CD4-positive, alpha-beta T cell treated with Interleukin-1 beta for 1 hour (primary cell): ENCODE measurements at places on chromosomes 4 and X.

DNA sequence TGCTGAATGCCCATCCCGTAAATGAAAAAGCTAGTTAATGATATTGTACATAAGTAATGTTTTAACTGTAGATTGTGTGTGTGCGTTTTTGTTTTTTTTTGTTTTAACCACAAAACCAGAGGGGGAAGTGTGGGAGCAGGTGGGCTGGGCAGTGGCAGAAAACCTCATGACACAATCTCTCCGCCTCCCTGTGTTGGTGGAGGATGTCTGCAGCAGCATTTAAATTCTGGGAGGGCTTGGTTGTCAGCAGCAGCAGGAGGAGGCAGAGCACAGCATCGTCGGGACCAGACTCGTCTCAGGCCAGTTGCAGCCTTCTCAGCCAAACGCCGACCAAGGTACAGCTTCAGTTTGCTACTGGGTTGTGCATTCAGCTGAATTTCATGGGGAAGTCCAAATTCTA is at the start of gene SPP1:
SPP1 (plus strand) TSS at position 249 of the 400 bp plus-strand sequence. CDS start 1,182 bp downstream, outside the sequence.
- DNase-seq: no peak

DNA sequence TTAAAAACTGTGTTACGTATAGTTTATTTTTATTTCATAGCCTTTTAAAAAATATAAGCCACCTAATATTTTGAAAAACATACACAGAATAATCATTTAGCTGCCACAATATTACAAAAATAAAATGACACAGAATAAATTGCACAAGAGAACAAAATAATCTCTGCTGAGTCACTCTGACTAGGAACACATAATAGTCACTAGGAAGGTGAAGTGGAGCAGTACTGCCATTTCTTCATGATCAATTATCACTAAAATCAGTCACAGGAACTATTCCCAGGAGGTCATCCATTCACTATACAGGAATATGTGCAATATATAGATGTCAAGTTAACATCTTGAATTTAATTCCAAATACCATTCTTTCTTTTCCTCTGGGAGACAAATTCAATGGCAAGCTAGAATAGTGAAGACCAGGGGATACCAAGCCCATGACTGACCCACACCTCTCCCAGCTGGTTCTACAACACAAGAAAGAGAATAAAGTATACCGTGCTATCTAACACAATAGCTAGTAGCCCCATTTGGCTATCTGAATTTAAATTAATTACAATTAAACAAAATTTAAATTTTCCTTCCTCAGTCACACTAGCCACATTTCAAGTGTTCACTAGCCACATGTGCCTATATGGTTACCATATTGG is 5.9 kb downstream of the SMIM43 start:
- no peak for DNase-seq

DNA sequence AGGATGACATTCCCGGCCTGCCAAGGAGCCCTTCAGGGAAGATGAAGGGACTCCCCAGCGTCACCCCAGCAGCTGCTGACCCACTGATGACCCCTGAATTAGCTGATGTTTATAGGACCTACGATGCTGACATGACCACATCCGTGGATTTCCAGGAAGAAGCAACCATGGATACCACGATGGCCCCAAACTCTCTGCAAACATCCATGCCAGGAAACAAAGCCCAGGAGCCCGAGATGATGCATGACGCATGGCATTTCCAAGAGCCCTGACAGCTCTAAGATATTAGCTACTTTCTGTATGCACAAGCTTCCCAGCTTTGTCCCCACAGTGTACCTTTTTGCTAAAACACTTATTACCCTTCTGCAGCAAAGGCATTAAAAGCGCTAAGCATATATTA is 14.4 kb downstream of the AMBN start:
- no peak for DNase-seq

DNA sequence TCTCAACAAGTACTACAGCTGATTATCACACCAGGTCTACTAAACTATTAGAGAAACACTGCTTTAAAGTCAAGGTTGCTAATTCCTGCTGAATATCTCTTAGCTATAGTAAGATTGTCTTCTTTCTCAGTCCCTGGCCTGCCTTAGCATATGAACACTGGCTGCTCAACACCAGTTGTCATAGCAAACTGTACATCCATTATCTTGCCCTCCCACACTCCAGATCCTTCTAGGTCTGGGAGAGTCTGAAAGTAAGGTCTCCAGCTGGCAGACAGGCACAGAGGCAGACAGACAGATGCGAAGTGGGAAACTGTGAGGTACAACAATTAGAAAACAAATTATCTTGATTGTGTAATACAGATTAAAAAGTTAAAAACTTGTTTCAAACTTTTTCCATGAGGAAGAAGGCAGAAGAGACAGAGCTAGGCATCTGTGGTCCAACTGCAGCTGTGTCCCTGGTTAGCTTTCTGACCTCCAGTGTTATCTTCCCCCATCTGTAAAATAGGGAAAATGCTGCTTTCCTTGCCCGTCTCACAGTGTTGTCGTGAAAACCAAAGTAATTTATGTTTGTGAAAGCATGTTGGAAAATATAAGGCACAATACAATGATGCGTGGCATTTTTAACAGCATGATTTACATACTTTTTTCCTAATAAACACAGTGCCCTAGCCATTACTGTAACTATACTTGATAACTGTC is 133.8 kb downstream of the KLHL13 start:
- no peak for DNase-seq

DNA sequence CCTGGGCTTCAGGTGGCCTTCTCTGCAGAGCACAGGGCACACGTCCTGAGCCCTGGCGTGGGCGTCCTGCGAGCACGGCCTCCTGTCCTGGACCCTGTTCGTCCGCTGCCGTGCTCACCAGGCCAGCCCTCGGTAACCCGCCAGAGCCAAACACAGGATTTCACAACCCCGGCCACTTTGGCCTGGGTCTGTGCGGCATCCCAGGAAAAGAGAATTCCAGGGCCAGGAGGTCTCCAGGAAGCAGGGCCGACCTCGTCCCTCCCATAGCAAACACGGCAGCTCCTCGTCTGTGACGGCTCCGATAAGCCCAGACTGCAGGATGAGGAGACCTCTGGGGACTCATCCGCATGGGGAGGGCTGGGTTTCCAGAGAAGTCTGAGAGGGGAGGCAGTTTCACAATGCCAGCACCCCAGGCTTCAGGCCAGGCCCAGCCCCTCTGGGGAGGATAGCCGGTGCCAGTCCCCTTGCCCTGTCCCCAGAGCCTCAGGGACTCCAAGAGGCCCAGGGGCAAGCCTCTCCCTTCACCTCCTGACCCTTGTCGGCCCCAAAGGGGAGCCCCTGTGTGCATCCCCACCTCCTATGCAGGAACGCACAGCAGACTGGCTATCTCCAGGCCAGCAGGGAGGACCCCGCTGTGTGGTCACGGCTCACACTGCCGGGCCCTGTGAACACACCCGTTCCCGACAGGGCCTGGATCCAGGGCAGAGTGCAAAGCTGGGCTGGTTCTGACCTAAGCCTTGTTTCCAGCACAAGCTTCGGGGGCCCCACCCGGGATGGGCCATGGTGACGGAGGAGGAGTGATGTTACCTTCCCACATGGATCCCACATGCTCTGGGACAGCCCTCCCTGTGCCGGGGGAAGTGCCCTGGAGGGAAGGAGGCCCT is 22.3 kb upstream of the HTRA3 start:
- no peak for DNase-seq

GRCh38 chr4:67204441-67204840 is 340.9 kb downstream of the CENPC start:
- no peak for DNase-seq

- no peak for DNase-seq
Observed at GRCh38 chrX:10597871-10598270, 22.5 kb downstream of the MID1 start.
